ENCODE measurements at places on chromosomes 11 and 22. TPM values are rescaled to one million over a fixed set of nuclear protein-coding genes. Genes with fewer than 3 reads are reported as not detected.

- no peaks in the 10 kb centered on the region for H3K36me3 ChIP-seq
- DNase-seq = peak; percentile 52
- H3K27ac ChIP-seq = no peak overlapping the region
- no peaks in the 10 kb centered on the region for H3K27me3 ChIP-seq
These were observed 2.5 kb downstream of the PKP3 start for GRCh38 chr11:396511-396947.

GRCh38 chr22:27994481-27995331, 75.7 kb upstream of the PITPNB start:
- no peak for DNase-seq
- H3K36me3 ChIP-seq = no peaks in the 10 kb centered on the region
- H3K27ac ChIP-seq = no peak overlapping the region
- H3K4me3 ChIP-seq = no peak overlapping the region

DNA sequence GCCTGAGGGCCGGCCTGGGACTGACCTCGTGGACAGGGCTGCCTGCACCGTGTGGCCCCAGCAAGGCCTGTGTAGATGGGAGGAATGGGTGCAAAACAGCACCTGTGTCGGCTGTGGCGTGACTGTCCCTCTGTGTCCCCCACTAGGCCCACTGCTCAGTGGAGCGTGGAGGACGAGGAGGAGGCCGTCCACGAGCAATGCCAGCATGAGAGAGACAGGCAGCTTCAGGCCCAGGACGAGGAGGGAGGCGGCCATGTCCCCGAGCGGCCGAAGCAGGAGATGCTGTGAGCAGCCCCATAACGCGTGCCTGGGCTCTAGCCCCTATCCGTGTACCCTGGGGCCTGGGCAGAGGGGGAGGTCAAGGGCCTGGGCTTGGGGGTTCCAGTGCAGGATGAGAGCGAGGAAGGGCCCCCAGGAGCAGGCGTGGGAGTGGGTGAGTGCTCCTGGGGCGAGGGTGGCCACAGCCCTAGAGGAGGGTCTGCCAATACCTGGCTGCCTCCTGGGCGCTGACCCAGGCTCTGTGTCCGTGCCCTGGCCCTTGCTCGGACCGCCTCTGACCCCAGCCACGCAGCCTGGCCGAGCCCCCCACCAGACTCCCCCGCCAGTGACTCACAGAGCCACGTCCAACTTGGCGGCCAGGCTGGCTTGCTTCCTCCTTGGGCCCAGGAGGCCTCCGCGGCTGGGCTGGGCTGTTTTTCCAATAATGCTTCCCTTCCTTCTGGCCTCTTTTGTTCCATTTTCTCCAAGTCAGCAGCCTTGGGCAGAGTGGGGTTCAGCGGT, 11.6 kb downstream of the PRR33 start:
- H3K4me1 ChIP-seq = no peaks in the 10 kb centered on the region
- no peak overlapping the region for H3K4me3 ChIP-seq
- H3K27ac ChIP-seq = no peak overlapping the region

DNA sequence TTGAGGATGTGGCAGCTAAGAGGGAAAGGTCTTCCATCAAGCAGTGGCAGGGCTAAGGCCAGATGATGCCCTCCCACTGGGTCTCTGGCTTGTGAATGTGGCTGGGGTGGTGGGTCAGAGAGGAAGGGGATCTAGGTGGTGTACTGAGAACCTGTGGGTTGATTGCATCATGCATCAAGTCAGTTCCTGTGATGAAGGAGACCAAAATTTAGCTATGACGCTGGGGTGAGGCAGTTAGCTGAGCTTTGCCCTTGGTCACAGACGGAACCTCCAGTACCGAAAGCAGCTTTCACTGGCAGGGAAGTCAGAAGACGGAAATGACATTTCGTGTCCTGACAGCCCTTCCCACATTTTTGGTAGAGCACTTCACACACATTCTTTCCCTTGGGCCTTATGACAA, 20.7 kb downstream of the ATG16L2 start:
- no peaks in the 10 kb centered on the region for H3K36me3 ChIP-seq
- H3K27me3 ChIP-seq = no peaks in the 10 kb centered on the region
- H3K4me3 ChIP-seq = no peak overlapping the region
- H3K4me1 ChIP-seq = peaks cover 7% of the 10 kb centered on the region
- no peak overlapping the region for H3K27ac ChIP-seq
- no peak for DNase-seq

- DNase-seq = peak; percentile 27
- no peaks in the 10 kb centered on the region for H3K27me3 ChIP-seq
- no peaks in the 10 kb centered on the region for H3K4me1 ChIP-seq
- H3K4me3 ChIP-seq = no peak overlapping the region
These were observed 89.0 kb upstream of the GRK3 start for GRCh38 chr22:25475257-25476022.

- DNase-seq = no peak
- H3K27me3 ChIP-seq = no peaks in the 10 kb centered on the region
- no peaks in the 10 kb centered on the region for H3K36me3 ChIP-seq
- no peaks in the 10 kb centered on the region for H3K4me1 ChIP-seq
- H3K27ac ChIP-seq = no peak overlapping the region
- no peak overlapping the region for H3K4me3 ChIP-seq
These were observed 21.7 kb downstream of the RASSF10 start for GRCh38 chr11:13030857-13031256.

Gene CCDC87
- total RNA-seq = 1.2 TPM

DNA sequence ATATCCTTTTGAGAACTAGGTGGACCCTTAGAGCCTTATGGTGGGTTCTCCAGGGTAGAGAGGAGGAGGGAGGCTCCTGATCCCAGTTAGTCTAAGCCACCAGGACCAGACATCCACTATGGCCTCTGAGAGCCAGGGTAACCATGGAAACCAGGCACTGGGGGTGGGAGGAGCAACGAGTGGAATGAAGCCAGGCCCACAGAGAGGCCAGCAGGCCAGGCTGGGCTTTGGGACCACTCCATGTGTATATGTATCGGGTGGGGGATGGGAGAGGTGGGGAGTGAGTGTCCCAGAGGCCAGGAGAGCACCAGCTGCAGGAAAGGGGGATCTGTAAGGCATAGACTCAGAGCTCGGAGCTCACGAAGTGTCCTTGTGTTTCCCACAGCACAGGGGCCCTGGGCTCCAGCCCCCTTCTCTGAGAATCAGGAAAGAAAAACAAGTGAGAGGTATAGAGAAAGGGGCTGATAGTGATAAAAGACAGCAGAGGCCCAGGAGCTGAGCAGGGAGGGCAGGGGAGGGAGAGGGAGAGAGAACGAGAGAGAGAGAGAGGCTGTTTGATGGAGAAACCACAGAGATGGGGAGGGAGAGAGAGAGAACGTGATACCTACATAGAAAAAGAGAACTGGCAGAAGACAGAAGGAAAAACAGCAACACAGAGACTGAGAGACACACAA, 15.5 kb upstream of the TSPAN18 start:
- peak overlapping the region; percentile 76 for H3K27ac ChIP-seq
- H3K27me3 ChIP-seq = no peaks in the 10 kb centered on the region
- DNase-seq = peak; percentile 70
- H3K4me3 ChIP-seq = 0 out of 2 replicates have a peak overlapping the region, but pooled peaks have one; percentile 17
- H3K4me1 ChIP-seq = peaks cover 22% of the 10 kb centered on the region
- H3K36me3 ChIP-seq = no peaks in the 10 kb centered on the region

- H3K4me3 ChIP-seq = no peak overlapping the region
- no peak for DNase-seq
- H3K27ac ChIP-seq = no peak overlapping the region
These were observed 34.4 kb downstream of the PPP2R1B start for GRCh38 chr11:111731821-111732220.

GRCh38 chr11:119025978-119026766, 4.5 kb downstream of the SLC37A4 start:
- peaks cover 30% of the 10 kb centered on the region for H3K36me3 ChIP-seq
- no peak for DNase-seq
- H3K4me3 ChIP-seq = no peak overlapping the region

- peaks cover 23% of the 10 kb centered on the region for H3K4me1 ChIP-seq
- H3K36me3 ChIP-seq = peaks cover 36% of the 10 kb centered on the region
- peak overlapping the region; percentile 59 for H3K27ac ChIP-seq
- no peaks in the 10 kb centered on the region for H3K27me3 ChIP-seq
- H3K4me3 ChIP-seq = no peak overlapping the region
These were observed 47.1 kb downstream of the MYH9 start for GRCh38 chr22:36340621-36341020.

Gene FCHSD2
- total RNA-seq = 5.2 TPM

GRCh38 chr22:19336133-19337075, 44.9 kb upstream of the CLTCL1 start:
- H3K4me3 ChIP-seq = no peak overlapping the region
- H3K27me3 ChIP-seq = no peaks in the 10 kb centered on the region
- H3K4me1 ChIP-seq = no peaks in the 10 kb centered on the region
- no peak for DNase-seq
- peaks cover 4% of the 10 kb centered on the region for H3K36me3 ChIP-seq
